ENCODE measurements at places on chromosomes 7 and 10.
A peak's percentile ranks its signal among the peaks of the same experiment; 100 is the strongest.

DNA sequence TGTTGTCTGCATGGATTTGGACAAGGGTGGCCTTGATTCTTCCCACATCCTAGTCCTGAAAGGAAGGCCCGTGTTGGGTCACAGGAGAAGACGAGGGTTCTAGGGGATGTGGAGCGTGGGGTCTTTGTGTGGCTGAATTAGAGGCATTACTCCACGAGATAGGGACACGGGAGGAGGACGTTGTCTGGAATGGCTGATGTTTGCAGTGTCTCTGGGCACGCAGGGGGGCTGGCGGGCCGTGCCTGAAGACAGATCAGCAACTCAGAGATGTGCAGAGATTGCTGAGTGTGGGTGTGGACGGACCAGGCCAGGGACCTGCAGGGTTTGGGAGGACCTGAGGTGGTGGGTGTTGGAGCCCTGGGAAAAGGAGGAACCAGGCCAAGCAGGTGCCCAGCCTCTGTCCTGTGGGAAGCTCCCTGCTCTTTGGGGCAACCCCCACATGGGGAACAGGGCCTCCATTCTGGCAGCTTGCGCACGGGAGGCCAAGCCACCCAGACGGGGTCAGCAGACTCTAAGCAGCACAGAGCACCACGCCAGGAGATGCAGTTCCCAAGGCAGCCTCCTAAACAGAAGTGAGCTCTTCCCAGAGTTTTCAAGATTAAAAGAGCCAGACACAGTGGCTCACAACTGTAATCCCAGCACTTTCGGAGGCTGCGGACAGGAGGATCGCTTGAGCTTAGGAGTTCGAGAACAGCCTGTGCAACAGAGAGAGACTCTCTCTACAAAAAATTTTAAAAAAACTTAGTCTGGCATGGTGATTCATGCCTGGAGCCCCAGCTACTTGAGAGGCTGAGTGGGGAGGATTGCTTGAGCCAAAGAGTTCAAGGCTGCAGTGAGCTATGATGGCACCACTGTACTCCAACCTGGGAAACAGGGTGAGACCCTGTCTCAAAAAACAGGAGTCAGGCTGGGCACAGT is 71.0 kb upstream of the GTF2I start:
- no peak for DNase-seq

- no peak for DNase-seq
Observed at GRCh38 chr10:78817361-78817760, 251.4 kb upstream of the ZMIZ1 start.

GRCh38 chr7:123824754-123825067 is 20.3 kb upstream of the HYAL4 start:
- no peak for DNase-seq

- DNase-seq = no peak
Observed at GRCh38 chr7:40773656-40774055, 638.9 kb downstream of the SUGCT start.

DNA sequence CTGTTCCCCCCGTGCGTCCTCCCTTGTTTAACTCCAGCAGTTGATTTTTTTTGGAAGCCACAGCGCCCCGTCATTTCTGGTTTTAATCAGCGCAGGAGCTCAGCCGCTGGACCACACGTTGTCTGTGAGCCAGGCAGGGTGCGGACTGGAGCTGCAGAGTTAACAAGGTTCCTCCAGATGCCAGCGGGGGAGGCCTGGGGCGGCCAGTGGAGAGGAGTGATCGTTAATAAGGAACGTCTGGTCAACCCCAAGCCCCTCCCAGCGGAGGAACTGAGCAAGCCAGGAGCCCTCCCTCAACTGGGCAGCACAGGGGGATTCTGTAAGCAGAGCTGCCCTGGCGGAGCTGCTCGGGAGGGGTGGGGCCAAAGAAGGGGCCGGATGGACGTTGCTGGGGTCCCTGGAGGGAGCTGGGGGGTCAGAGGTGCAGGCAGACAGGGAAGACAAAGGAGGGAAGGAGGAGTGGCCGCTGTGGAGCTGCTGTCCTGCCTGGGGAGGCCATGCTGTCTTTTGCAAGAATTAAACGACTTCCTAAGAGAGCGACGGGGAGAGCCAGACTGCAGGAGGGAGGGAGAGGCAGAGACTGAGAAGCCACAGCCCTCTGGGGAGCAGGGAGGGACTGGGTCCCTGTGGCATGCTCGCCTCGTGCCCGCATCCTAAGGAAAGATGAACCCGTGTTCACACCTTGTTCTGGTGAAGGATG is 537.1 kb upstream of the FOXK1 start:
- DNase-seq = peak; percentile 2

- peak; percentile 65 for DNase-seq
Observed at GRCh38 chr10:63692220-63692896, 171.2 kb downstream of the REEP3 start.
